GOT3 (cell line): ENCODE measurements at places on chromosomes 3 and 15.

DNA sequence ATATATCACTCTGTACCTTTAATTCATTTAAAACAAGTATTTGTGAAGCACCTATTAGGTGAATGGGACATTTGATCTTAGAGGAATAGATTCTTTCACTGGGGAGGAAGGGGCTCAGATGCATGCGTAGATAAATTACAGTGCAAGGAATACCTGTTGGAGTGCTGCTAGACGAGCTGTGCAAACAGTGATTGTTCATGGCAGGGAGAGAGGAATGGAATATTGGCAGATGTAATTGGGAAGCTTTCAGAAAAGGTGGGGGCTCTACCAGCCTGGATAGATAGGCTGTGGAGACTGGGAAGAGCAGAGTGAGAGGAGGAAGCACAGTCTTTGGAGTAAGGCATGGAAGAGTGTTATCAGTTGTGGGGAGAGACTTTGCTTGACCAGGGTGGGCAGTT, 116.8 kb downstream of the AKAP13 start:
- DNase-seq = no peak

- no peak for DNase-seq
Observed at GRCh38 chr3:39114456-39114855, 7.0 kb downstream of the TTC21A start.

DNA sequence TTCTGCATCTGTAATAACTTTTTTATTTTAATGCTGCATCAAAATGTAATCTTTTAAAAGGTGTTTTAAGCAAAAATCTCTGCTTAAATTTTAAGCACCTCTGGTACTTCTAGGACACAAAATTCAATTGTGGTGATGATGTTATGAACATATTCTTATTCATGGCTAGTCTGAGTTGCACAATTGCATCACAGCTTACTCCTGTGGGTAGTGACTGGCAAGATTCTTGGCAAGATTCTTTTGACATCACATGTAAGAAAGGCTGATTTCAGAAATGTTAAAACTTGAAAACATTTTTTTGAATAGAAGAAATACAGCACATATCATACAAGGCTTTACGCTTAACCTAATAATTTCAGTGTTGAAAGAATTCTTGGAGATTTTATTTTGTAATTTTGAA, 35.7 kb downstream of the IQCH start:
- DNase-seq = no peak

- no peak for DNase-seq
Observed at GRCh38 chr15:99819981-99820718, 86.9 kb upstream of the LYSMD4 start.

GRCh38 chr15:62291262-62291661, 126.2 kb upstream of the C2CD4B start:
- DNase-seq = no peak

- no peak for DNase-seq
Observed at GRCh38 chr3:190680691-190681090, 166.8 kb downstream of the IL1RAP start.

- DNase-seq = no peak
Observed at GRCh38 chr3:57949344-57949743, 58.9 kb upstream of the FLNB start.

GRCh38 chr3:144852999-144853398, 881.4 kb downstream of the DIPK2A start:
- no peak for DNase-seq

DNA sequence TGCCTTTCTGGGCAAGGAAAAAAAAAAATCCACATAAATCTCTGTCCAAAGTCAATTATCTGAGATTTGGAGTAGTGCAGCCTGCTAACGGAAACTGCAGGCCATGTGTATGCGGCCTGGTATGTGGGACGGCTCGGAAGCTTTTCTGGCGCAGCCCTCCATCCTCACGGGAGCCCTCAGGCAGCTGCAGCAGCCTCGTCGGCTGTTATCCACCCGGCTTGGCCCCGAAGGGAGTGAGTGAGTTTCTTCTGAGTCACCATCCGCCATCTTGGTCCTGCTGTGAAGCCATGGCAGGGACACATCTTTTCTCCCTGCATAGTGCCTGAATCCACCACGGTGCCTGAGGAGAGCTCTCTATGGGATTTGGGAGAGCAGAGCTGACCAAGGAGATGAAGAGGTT, 62.8 kb downstream of the POLR2M start:
- no peak for DNase-seq

GRCh38 chr3:134214239-134214638, 36.4 kb downstream of the RYK start:
- DNase-seq = no peak

DNA sequence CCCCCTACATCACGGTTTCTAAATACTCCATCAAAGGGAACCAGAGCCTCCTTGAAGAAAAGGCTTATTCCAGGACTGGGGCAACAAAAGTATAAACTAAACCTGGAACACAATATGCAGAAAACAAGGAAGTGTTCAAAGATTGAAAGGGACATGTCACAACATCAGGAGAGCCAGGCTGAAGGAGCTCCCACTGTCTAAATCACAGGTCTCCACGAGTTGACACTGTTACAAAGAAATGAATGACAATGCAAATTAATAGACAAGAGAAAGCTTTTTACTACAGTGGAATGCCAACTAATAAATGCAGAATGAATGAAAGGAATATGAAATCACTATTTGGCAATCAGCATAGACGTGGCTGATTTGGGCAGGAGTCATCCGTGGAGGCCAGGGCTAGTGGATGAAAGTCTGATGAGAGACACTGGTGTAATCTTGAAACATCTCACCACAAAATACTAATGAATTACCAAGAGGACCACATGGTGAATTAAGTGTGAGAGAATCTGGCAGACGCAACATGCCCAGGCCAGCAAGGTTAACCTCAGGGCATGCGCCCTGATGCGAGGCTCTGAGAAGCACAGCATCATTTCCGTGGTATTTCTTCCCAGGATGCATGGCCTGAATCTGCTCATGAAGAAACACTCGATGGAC, 123.8 kb upstream of the TJP1 start:
- no peak for DNase-seq

- DNase-seq = no peak
Observed at GRCh38 chr3:31364711-31365110, 168.0 kb upstream of the STT3B start.

DNA sequence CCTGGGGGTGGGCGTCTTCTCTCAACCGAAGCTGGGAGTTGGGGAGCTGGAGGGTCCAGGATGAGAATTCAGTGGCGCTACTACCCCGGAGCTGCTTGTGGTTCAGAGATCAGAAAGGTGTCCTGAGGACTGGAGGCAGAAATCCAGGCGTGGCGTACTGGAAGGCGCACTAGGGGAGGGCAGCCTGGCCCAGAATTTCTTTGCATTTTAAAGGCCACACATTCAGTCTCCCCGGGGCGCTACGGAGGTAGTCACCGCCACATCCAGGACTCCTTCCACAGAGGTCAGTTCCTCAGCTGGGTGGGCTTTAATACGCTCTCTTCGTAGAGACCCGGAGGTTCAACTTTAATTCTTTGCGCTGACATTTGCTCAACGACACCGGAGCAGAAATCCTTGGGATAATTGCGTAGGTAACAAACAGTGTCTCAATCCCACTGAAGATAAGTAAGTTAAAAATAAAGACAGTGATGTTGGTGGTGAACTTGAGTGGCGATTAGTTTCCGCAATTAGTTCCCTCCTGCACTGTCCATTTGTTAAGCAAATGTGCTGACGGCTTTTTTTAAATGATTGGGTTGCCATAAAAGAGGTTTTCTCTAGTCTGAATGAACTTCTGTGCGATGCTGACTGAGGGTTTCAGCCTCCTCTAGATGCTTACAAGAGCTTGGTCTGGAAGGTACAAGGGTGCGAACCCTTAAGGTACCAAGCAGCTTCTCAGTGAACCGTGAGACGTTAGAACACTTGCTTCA, 535 bp downstream of the MCTP2 start:
- DNase-seq = no peak

DNA sequence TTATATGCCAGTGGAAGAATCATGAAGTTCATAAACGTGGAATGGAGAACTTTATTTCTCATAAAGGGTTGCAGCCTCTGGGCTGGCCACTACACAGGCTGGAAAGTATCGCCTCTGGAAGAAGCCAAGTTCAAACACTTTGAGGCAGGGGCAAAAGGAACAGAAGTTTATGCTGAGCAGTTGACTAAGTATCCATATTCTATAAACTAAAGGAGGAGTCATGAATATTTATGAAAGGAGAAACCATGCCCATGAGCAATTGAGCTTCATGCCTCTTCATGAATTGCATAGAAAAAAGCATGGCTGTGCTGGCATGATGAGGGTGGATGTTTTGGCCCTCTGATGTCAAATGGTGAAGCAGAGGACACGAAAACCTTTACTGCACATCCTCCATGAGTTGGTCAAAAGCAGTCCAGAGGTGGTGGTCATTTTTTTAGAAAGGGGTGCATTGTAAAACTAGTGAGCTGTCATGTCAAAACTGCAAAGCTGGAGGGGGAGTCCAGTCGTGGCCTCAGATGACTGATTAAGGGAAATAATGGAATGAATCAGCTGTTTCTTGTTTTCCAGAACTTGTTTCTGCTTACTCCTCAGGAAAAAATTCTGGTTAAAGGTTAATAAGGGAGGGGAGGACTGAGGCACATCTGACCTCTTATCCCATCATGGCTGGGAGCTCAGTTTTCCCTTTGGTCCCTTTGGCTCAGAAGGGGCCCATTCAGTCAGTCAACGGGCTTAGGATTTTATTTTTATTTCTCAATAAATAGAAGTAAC, 276.7 kb downstream of the CHL1 start:
- DNase-seq = no peak

DNA sequence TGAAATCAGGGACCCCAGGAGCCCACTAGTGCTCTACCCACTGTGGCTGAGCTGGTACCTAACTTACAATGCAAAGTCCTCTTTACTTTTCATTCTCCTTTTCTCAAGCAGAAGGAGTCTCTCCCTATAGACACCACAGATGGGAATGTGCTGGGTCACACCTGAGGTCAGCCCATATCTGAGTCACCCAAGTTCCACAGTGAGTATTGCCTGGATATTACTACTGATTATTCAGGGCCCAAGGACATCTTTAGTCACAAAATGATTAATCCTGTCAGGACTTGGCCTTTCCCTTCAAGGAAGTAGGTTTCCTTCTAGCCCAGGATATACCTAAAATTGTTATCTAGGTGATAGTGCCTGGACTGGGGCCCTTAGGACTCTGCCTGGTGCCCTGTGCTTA, 1305.2 kb downstream of the SI start:
- no peak for DNase-seq

- no peak for DNase-seq
Observed at GRCh38 chr3:25143356-25144025, 284.6 kb upstream of the RARB start.

- no peak for DNase-seq
Observed at GRCh38 chr15:74651242-74651741, 35.7 kb downstream of the CLK3 start.

- DNase-seq = no peak
Observed at GRCh38 chr3:55719508-55719907, 232.4 kb upstream of the WNT5A start.

DNA sequence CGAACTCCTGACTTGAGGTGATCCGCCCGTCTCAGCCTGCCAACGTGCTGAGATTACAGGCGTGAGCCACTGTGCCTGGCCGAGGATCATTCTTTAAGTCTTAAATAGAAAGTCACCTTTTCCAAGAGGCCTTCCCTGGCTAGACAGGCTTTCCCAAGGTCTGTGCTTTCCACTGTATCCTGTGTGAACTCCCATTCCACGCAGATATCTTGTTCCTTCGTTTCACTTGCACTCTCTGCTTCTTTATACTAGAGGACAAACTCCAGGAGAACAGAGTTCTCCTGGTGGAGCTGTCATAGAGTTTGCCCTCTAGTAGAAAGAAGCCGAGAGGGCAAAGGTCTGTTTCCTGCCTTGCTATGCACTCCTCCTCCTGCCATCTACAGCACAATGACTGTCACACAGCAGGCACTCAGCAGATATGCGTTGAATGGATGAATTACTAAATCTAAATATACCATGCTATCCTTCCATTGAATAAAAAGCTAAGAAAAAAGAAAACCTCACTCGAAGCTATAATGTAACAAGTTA, 211.2 kb downstream of the FOXP1 start:
- no peak for DNase-seq

- DNase-seq = no peak
Observed at GRCh38 chr3:24460974-24461373, 33.7 kb downstream of the THRB start.

GRCh38 chr15:41512940-41513505, 604 bp downstream of the LTK start:
- DNase-seq = no peak

DNA sequence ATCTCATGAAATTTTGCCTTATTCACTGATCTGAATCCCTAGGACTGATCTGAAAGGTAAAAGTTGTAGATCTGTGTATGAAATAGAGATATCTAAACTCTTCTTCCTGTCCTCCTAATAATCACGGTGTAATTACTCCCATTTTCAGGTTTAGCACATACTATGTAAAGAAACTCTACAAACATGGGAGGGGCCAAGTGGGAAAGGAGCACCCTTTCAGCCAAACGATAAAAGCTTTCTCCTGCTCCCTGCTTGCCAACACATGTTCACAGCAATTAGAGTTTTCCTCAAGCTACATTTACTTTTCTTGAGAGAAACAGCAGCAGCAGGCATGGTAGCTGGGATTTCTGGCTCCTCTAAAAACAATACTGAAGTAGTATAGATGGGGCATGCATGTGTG, 71.6 kb downstream of the CHAC1 start:
- DNase-seq = no peak

DNA sequence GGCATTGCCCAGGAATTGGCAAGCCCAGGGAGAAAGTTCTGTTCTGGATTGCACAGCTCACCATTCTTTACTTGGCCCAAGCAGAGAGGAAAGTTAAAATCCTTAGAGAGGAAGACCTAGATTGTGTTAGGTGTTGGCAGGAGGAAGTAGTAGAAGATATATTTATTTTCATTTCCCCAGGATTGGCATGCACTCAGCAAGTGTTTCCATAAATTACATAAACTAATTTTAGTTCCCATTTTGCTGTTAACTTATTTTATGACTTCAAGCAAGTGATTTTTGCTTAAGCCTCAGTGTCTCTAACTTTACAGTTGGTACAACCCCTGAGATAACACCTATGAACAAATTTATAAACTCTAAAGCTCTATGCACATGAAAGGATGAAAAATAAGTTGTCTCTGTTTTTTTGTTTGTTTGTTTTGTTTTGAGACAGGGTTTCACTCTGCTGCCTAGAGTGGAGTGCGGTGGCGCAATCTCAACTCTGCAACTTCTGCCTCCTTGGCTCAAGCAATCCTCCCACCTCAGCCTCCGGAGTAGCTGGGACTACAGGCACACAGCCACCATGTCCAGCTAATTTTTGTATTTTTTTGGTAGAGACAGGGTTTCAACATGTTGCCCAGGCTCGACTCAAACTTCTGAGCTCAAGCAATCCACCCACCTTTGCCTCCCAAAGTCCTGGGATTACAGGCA, 31.2 kb upstream of the TOP2B start:
- DNase-seq = no peak

GRCh38 chr15:61146931-61147230, 82.2 kb downstream of the RORA start:
- no peak for DNase-seq

DNA sequence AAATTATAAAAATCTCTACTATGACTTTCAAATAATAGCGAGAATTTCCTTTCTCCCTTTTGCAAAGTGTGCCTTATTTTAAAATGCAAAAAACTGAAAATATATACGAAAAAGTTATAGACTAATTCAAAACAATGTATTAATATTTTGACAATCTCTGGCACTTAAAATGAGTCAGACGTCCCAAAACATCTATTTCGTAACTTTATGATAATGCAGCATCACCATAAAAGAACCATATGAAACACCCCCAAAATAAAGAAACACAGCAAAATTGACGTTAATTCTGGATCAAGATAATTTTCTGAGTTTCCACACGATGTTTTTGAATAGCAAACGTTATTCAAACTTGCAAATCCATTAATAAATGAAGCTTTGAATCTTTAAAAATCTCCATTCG, 1.0 kb downstream of the COPS2 start:
- DNase-seq = no peak
